ENCODE measurements at places on chromosomes 11 and 22.

- no peak for ATAC-seq
Measured at GRCh38 chr11:69129647-69130046, 26.1 kb upstream of the SMIM38 start.

DNA sequence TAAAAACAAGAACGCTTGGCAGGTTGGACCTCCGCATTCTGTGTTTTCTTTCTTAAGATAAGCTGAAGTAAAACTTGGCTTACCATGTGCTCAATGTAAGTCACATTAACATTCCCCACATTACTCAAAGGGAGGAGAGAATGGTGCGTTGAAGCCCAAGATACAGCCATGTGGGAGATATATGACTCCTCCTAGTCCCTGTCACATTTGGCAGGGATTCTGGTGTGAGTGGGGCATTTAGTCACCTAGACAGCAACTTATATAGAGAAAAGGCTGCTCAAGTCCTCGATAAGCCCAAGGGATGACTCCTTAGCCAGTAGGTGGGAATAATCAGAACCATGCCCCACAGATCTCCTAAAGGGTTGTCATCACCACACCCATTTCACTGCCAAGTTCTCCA is 4.6 kb downstream of the PRSS23 start:
- ATAC-seq = no peak

GRCh38 chr11:108985945-108986279 is 321.0 kb downstream of the DDX10 start:
- ATAC-seq = no peak

- ATAC-seq = no peak
Measured at GRCh38 chr22:26658161-26658560, 773 bp downstream of the MIAT start.

DNA sequence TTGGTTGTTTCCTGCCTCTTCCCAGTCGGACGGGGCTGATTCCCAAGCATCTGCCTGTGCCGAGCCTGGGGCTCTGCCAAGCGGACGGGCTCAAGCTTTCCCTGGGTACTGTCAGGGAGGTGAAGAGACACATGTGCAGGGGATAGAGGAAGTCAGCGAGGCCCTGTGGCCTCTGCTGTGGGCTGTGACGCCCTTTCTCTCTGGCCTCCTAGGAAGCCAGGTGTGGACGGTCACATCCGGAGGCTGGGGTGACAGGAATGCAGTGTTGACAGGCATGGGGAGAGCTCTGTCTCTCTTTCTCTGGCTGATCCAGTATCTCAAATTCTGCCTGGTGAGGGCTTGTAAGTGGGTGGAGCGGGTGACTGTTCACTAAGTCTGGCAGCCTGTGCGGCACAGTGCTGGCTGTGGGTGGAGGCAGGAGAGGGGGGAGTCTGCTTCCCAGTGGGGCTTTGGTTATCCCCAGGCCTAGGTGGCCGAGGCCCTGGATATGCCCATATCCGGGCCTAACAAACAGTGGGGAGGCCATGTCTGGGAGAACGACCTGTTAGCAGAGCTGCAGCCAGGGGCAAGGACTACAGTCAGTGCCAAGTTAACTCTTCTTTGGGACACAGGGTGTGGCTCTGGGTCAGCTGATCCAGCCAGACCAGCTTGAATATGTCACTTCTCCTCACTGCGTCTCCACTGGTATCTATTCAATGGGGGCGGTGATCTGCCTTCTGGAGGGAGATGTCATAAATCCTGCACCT is 1.9 kb downstream of the KCTD17 start:
- ATAC-seq = no peak

- ATAC-seq = no peak
Measured at GRCh38 chr22:20741634-20742581, 32.0 kb upstream of the SERPIND1 start.

GRCh38 chr11:116901211-116901610 is 63.8 kb upstream of the APOA1 start:
- no peak for ATAC-seq

GRCh38 chr11:12683874-12684273 is 9.7 kb downstream of the TEAD1 start:
- no peak for ATAC-seq

DNA sequence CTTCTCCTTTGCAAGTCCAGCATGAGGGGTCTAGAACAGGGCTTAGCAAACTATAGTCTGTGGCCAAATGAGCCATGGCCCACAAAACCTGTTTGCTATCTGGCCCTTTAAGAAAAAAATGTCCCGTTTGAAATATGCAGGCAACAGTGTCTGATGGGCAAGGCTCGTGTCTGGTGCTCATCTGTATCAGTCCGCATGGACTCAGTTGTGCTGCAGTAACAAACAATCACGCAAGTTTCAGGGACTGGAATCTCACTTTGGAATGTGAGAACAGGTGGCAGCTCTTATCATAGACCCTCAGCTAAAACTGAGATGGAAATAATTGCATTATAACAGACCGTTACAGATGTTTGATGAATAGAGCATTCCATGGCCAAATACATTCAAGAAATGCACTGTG is 19.1 kb upstream of the PVALB start:
- ATAC-seq = no peak

GRCh38 chr11:16784097-16784496 is 45.6 kb downstream of the C11orf58 start:
- ATAC-seq = no peak

DNA sequence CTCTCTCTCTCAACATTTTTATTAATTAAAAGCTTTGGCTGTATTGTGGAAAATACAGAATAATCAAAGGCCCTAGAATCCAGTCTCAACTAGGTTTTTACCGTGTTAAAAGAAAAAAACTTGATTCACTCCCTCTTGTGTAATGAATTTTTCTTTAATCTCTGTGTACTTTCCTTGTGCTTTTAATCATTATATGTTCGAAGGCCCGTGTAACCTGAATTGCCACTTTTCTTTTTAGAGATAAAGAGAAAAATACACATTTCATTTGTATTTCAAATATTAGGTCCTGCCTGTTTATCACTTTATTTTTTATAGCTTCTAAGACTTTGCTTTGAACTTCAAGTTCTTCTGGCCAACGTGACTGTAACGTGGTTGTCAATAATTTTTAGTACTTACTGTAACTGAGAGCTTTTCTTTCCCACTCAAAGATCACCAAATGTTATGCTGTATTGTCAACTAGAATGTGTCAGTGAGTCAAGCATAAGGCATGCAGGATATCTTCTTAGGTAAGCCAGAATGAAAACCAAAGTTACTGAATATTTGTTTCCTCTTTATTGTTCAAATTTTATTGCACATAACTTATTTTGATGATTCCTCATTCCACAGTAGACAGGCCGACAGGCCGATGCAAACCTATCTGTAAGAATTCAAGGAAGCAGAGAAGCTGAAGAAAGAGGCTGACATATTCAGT is 23.3 kb upstream of the FAR1 start:
- ATAC-seq = no peak

DNA sequence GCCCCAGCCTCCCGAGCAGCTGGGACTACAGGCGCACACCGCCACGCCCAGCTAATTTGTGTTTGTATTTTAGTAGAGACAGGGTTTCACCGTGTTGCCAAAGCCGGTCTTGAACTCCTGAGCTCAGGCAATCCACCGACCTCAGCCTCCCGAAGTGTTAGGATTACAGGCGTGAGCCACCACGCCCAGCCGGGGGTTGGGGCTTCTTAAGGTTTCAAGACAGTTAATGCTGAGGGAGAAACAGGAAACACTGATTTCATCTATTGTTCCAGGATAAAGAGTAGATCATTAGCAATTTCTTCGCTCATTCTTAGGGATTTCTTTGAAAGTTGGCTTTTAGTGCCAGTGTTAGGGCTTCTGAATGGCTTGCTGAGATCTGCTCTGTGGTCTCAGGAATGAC is 21.2 kb upstream of the CLMP start:
- ATAC-seq = no peak

Measured in stimulated activated memory B cell treated with anti-CD40 and anti-IgM and Interleukin-4, amounts not matched to agents 10 μg/mL and 1 μg/mL and 100 μg/mL, for 72 hours (primary cell).